Stimulated activated CD8-positive, alpha-beta memory T cell treated with anti-CD3 and anti-CD28 coated beads, Interleukin-7, amount 100 ng/mL, for 4 hours (primary cell): ENCODE measurements at places on chromosomes 7 and 10.

- no peak for DNase-seq
Observed at GRCh38 chr10:49662169-49662830, 17.2 kb upstream of the C10orf53 start.

- no peak for DNase-seq
Observed at GRCh38 chr10:89079961-89080360, 89.4 kb downstream of the FAS start.

DNA sequence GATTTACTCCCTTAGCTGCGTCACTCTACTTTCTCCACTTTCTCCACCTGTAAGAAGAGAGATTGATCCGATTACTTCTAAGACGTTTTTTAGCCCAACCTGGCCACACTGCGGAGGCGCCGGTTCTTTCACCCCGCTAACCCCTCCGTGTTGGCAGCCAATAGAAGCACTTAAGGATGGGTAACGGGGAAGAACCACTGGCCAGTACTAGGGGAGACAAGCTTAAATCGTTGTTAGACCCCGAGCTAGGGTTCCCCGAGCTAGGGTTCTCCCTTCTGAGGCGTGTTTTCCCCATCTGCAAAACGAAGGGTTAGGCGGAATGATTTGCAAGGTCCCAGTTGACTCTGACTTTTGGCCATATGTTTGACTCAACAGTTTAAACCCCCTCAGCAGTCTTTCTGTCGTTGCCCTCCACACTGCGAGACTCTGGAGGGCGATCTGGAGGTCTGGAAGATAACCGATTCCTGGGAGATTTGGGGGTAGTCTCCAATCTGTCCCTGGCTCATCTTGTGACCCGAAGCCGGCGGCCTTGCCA is 644 bp downstream of the UMAD1 start:
- no peak for DNase-seq

DNA sequence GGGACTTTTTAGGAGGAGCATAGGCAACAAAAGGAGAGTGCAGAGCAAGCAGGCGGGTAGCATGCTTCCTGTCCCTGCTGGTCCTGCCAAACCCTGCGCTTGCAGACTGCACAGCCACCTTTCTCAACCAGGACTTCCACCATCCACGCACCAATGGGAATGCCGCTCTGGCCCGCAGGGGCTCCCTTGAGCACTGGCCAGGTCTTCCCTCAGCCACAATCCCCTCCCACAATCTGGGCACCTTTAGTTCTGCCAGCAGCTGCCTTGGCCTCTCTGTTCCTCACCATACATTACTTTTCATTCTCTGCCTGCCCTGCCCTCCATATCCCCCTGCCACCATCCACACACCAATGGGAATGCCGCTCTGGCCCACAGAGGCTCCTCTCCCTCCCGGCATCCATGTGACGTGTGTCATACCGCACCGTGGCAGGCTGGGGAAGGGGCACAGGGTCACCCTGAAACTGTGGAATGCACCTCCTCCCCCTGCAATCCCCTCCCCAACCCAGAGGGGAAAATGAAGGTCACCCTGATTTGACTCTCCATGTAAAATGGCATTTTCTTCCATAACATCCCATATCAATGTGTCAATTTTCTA is 97.3 kb upstream of the MACROH2A2 start:
- no peak for DNase-seq

DNA sequence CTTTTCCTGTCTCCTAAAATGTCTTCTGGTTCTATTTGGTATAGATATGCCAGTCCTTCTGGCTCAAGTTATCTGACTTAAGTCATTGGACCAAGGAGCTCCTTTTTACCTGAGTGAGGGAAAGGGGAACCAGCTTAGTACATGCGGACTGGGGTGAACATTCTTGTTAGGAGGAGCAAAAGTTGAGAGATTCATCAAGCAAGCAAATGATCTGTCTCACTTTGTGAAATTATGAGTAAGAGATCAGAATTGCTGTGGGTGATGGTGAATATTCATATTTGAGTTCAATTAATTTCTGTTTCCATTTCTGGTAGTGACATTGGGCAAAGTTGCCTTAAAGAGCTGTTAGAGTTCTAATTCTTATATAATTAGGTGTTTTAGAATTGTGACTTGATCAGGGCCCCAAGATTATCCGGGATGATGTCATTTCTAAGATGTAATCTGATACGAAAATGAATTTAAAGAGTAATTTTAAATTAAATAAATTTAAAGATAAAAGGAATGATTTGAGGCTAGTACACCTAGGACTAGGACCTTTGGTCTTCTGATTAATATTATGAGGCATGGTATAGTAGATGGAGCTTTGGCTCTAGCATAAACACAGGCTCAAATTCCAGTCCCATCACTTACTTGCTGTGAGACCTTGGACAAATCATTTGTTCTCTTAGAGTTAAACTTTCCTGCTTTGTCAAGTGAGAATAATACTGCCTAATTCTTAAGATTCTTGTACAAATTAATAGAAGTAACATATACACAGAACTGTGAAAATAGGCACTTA is 60.4 kb upstream of the STRIP2 start:
- no peak for DNase-seq

- no peak for DNase-seq
Observed at GRCh38 chr10:4373612-4374011, 452.4 kb upstream of the AKR1E2 start.

- DNase-seq, result no peak
Observed at GRCh38 chr7:23383225-23383624, 84.1 kb downstream of the MALSU1 start.

GRCh38 chr10:33706191-33706590 is 371.7 kb upstream of the NRP1 start:
- no peak for DNase-seq

- no peak for DNase-seq
Observed at GRCh38 chr7:110988890-110989501, 101.9 kb upstream of the LRRN3 start.

GRCh38 chr10:102628451-102628911 is 15.8 kb upstream of the TRIM8 start:
- DNase-seq, result no peak

GRCh38 chr10:85311613-85312337 is 983.4 kb downstream of the CCSER2 start:
- no peak for DNase-seq

GRCh38 chr7:125355899-125356298 is 426.3 kb upstream of the POT1 start:
- DNase-seq, result no peak

GRCh38 chr10:11551916-11552602 is 59.4 kb downstream of the USP6NL start:
- no peak for DNase-seq
